ENCODE measurements at places on chromosomes 12 and 14.

DNA sequence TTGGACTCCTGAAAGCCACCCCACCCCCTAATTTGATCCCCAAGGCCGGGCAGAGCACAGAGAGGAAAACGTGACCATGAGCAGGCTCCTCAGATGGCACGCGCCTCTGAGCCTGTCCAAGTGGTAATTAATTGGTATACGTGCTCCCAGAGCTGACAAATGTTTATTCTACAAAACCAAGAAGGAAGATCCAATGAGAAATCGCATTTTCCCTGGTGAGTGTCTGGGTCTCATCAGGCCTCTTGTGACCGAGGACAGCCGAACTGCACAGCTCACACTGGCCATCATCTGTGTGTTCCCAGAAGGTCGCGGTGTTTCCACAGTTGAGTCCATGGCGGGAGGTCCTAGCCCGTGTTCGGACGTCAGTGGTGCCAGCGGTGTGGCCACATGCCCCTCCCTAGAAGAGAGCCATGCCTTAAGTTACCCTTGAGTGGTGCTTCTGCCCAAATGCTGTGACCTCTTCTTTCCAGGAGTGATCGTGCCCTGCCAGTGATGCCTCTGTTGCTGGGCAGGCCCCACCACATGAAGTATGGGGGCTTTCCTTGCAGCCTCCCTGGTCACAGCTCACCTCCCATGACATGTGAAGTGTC lies 317.5 kb upstream of the RTL1 start:
- DNase-seq: no peak

GRCh38 chr12:114166362-114166761 lies 200.2 kb upstream of the RBM19 start:
- no peak for DNase-seq

GRCh38 chr14:95222151-95222631 lies 64.9 kb upstream of the DICER1 start:
- no peak for DNase-seq

DNA sequence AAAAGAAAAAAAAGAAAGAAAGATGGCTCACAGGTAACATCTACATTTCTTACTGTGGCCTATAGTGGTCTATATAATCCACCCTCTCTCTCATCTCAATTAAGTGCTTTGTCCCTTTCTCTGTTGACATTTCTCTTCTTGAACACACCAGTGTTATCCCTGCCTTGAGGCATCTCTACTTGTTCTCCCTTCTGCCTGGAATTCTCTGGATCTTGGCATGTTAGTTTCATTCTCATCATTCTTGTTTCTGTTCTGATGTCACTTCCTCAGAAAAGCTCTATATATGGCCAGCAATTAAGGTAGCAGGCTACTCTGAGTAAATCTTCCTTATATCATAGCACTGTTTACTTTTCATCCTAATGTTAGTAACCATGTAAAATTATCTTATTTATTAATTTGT lies 155.7 kb upstream of the PDZRN4 start:
- DNase-seq: no peak

GRCh38 chr12:613996-614395 lies 49.2 kb downstream of the NINJ2 start:
- no peak for DNase-seq

- no peak for DNase-seq
Observed at GRCh38 chr14:75283162-75283832, 4.7 kb downstream of the FOS start.

DNA sequence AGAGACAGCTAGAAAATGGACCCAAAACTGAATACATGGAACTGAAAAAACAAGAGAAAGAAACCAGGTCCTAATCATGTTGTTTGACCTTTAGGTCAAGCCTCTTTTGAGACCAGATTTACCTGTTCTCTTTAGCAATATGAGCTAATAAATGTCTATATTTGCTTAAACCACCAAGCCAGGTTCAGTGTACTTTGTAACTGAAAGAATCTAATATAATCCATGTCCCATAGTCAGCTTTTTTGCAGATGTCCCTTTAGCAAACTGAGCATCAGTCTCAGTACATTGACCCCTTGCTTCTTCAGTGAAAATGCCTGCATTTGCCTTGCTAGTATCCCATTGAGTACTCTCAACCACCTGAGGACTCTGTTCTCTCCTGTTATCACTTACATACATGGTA lies 61.7 kb downstream of the PLCZ1 start:
- no peak for DNase-seq

- DNase-seq: no peak
Observed at GRCh38 chr12:39404000-39404399, 38.9 kb downstream of the KIF21A start.

GRCh38 chr14:55446833-55447232 lies 6.4 kb upstream of the TBPL2 start:
- no peak for DNase-seq

GRCh38 chr14:78005325-78005724 lies 164.8 kb upstream of the NRXN3 start:
- no peak for DNase-seq

DNA sequence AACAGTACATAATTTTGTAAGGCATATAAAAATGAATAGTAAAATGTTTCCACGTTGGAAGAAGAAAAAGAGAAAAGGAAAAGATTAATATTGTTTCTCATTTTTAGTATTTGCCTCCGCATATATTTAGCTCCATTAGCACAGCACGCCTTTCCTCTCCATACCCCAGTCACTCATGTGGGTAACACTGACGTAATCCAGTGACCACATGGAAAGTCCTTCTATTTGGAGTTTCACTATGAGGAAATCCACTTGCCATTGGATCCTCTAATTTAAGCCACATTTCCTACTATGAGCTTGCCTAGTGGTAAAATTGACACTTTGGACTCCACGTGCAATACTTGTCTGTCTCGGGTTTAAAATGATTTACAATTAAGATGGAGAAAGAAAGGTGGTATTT lies 5.7 kb upstream of the SLCO1A2 start:
- no peak for DNase-seq

DNA sequence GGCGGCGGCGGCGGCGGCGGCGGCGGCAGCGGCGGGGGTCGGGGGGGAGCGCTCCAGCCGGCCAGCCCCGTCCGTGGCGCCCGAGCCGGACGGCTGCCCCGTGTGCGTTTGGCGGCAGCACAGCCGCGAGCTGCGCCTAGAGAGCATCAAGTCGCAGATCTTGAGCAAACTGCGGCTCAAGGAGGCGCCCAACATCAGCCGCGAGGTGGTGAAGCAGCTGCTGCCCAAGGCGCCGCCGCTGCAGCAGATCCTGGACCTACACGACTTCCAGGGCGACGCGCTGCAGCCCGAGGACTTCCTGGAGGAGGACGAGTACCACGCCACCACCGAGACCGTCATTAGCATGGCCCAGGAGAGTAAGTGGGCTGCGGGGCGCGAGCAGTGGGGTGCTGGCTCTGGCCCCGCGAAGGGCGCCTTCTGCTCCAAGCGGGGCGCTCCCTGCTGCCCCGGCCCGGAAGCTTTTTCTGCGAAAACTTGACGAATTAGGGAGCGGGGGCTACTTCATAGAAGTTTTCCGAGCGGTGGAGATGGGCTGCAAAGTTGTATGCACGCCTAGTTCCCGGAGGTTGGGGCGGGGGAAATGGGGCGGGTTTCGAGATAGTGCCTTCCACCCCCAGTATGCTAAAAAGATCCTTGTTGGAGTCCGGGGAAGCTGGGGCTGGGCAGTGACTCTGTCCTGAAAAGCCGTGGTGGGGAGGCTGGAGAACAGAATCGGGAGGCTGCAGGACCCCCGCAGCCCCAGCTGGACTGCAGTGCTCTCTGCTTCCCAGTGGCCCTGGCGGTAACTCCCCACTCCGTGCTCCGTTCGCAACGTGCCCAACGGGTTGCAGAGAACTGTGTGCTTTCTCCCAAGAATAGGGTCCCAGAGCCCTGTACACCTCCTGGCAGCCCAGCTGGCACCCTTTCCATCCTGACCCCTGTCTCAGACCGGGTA lies 751 bp downstream of the GDF11 start:
- no peak for DNase-seq

DNA sequence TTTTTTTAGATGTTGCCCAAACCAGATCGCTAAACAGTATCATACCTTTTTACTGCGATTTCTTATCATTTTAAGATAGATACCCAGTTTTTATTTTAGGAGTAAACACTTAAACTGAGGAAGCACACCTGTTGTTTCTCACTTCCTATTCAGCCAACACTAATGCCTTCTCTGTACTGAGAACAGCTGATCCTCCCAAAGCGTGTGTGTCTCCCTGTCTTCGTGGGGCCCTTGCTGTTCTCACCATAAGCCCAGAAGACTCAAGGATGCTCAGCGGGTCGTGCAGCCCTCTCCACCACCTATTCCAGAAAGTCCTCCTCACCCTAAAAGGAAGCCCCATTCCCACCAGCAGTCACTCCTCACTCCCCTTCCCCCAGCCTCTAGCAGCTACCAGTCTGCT lies 14.8 kb downstream of the PPP2R5C start:
- no peak for DNase-seq

DNA sequence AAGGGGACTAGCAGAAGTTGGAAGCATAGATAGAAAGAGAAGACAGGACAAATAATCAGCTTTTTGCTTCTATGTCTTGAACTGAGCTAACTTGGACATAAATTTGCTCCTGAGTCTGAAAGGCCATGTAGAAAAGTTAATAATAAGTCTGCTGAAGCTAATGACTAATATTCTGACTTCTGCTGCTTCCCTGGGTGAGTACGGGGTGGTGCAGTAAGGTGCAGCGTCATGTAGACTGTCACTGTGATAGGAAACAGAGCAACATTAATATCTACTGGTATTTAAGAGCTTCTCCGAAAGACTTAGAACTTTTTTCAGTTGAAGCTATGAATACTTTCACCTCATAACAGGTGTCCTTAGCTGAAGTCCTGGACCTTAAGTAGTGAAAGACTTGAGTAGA lies 34.1 kb upstream of the CPM start:
- DNase-seq: no peak

GRCh38 chr14:70027785-70028428 lies 148.7 kb downstream of the SMOC1 start:
- peak; percentile 49 for DNase-seq

DNA sequence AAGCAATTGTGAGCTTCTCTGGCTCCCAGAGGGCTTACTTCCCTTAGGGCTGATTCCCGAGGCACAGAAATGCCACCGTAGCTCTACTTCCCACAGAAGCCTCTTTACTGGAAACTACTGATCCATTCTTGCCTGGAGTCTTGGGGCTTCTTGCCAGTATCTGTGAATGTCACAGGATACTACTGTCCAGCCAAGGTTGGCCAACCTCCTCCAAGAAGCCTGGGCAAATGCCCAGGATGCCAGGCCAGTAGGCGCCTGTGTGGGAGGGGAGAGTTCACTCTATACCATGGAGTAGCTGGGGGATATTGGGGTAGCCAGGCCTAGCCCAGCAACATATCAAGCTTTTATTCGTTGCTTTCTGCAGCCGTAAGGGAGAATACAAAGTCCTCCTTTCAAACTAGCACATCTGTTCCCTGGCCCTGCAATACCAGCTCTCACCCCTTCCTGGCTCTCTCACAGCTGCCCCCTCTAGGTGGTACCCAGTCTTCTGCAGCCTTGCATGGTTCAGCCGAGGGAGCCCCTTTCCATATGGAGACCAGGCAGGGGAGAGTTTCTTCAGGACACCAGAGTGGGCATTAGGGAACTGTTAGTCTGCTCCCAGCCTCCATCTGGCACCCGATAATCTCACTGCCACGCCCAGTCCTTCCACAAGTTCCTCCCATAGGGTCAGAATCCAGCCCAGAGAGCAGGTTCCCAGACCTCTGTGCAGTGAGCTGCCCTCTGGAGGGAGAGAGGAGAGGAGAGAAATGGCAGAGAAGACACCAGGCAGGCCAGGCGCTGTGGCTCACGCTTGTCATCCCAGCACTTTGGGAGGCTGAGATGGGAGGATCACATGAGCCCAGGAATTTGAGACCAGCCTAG lies 24.3 kb upstream of the PLEK2 start:
- no peak for DNase-seq

- no peak for DNase-seq
Observed at GRCh38 chr12:58079806-58080205, 138.4 kb downstream of the ATP23 start.

- no peak for DNase-seq
Observed at GRCh38 chr14:31251028-31251958, 43.7 kb upstream of the HECTD1 start.

GRCh38 chr14:54690887-54691286 lies 124.0 kb downstream of the SAMD4A start:
- DNase-seq: no peak

DNA sequence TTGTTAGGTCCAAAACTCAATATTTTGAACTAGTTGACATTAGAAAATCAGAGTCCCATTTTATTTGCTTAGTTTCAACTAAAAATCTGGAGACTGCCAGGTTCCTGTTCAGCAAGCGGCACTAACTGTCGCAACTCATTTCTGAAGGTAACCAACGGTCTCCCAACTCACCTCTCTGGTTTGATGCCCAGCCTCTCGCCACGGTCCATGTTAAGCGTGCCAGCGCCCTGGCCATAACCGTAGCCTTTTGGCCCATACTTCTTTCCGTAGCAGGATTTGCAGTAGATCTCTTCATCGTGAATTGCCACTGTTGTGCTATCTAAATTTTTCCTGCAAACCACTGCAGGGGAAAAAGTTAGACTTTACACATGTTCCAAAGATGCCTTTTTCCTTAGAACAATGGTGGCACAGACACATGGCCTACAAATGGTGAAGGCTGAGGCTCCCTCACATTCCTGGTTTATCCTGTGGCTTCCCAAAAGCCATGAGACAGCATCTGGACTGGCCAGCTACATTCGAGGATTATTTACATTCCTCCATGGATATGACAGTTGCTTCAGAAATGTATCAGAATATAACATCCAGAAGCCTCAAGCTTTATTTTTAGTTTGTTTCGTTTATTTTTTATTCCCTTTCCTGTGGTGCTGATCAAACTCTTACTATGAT lies 15.7 kb downstream of the CSRP2 start:
- no peak for DNase-seq

DNA sequence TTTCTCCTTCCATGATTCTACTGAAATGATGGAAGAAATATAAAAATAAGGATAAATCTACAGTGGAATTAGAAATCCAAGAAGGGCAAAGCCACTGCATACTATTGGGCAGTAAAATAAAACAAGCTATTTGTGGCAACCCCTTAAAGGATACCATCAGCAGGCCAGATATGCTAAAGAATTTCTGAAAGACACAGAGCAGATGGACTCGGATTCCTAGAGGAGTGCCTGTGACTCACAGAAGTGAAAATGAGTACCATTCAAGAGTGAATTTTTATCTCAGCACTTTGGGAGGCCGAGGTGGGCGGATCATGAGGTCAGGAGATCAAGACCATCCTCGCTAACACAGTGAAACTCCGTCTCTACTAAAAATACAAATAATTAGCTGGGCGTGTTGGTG lies 318.1 kb downstream of the LRIG3 start:
- DNase-seq: no peak

- DNase-seq: no peak
Observed at GRCh38 chr12:91889910-91890309, 255.7 kb downstream of the BTG1 start.

- no peak for DNase-seq
Observed at GRCh38 chr12:130008241-130008640, 104.4 kb upstream of the TMEM132D start.

GRCh38 chr14:88269806-88270420 lies 53.2 kb downstream of the KCNK10 start:
- DNase-seq: no peak

DNA sequence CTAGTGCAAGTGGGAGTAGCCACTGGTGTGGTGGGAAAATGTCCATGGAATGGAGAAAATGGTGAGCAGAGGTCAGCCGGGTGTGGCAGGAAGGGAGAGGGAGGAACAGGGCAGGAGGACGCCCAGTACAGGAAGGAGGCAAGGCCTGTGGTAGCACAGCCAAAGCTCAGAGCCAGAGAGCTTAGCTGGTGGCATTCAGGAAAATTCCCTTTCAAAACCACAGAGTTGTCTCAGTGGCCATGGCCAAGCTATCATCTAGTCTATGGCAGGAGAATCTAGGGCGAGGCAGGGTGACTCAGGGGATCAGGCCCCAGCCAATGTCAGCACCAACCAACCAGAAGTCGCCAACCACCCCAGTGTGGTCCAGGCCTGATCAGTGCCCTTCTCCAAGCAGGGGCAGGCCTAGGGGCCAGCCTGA lies 67.7 kb upstream of the DDX11 start:
- no peak for DNase-seq

Data from activated T-cell treated with anti-CD3 and anti-CD28 coated beads for 24 hours (primary cell).